ENCODE measurements at places on chromosomes 1 and 21.
A peak's percentile ranks its signal among the peaks of the same experiment; 100 is the strongest.

GRCh38 chr1:234967121-234967520, 161.5 kb downstream of the TOMM20 start:
- DNase-seq, result no peak

DNA sequence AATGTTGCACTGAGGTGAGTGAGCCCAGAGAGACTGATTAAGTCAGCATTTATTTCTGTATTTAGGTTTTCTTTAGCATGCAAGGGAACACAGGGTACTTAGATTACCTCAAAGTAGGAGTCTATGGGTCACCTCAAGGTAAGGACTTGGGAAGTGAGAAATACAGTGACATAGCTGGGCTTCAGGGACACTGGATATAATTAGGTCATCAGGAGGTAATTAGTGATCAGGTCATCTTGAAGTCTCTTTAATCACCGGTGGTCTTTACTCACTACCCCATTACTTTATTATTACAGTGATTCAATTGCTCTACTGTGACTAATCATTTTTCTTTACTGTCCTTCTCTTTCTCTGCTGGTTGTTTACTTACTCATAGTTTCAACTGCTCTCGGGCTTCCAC, 59.9 kb upstream of the KCNK1 start:
- DNase-seq, result no peak

DNA sequence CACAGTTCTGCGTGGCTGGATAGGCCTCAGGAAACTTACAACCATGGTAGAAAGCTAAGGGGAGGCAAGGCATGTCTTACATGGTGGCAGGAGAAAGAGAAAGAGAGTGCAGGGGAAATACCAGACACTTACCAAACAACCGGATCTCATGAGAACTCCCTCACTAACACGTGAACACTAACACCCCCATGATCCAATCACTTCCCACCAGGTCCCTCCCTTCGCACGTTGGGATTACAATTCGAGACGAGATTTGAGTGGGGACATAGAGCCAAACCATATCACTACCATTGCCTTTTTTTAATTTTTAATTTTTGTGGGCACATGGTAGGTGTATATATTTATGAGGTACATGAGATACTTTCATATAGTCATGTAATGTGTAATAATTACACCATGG, 23.8 kb upstream of the PPP1R8 start:
- no peak for DNase-seq

- peak; percentile 51 for DNase-seq
Measured at GRCh38 chr21:43362321-43362791, 64.6 kb downstream of the SIK1 start.

DNA sequence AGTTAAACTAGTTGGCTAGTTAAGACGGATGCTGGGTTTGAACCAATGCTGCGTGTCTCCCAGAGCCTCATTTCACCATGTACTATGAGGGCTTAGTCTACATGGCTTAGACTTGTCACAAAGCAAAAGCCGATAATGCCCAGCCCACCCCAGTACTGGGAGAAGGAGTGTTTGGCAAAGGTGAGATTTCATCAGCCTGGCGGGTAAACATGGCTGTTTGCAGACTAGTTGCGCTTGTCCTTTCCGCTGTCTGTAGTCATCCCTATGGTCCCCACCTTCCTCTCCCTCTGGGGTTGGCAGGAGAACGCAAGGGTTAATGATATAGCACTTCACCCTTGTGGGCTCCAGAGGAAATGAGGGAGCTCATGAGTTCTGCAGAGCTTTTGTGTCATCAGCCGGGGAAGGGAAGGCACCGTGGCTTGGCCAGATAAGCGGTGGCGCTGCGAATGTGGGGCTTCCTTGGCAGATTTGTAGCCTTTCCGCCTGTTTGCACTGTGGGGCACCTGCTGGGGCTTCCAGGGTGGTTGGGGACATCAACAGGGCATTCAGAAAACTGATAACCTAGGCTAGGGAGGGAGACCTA, 29.2 kb downstream of the SOX13 start:
- DNase-seq, result no peak

DNA sequence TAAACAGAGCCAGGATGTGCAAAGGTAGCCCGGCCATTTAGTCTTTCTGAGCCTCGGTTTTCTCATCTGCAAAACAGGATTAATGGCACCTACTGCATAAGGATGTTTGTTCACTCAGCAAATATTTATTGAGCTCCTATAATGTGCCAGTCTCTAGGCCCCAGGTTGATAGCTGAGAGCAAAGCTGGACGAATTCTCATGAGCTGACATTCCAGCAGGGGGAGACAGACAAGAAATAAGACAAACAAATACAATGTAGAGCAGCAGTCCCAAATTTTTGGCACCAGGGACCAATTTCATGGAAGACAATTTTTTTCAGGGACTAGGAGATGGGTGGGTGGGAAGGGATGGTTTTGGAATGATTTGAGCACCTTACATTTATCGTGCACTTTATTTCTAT, 74.3 kb upstream of the PAX7 start:
- DNase-seq, result no peak

DNA sequence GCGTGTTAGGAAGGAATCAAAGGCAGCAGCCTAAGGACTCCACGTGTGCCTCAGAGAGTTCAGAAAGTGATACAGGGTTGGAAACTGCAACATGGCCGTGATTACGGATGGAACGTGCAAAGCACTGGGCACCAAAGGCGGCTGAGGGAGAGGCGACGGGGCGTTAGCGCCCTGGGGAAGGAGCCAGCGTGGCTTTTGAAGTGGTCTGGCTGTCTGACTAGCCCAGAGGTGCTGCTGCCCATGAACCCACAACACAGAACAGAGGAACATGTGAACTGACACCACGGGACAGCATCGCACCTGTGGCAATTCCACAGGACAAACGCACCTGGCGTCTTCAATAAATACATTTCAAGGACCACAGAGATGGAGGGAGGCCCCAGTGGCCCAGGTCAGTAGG, 18.0 kb upstream of the TMEM52 start:
- no peak for DNase-seq

GRCh38 chr21:30831194-30831765, 1.7 kb upstream of the KRTAP7-1 start:
- DNase-seq, result peak; percentile 22

DNA sequence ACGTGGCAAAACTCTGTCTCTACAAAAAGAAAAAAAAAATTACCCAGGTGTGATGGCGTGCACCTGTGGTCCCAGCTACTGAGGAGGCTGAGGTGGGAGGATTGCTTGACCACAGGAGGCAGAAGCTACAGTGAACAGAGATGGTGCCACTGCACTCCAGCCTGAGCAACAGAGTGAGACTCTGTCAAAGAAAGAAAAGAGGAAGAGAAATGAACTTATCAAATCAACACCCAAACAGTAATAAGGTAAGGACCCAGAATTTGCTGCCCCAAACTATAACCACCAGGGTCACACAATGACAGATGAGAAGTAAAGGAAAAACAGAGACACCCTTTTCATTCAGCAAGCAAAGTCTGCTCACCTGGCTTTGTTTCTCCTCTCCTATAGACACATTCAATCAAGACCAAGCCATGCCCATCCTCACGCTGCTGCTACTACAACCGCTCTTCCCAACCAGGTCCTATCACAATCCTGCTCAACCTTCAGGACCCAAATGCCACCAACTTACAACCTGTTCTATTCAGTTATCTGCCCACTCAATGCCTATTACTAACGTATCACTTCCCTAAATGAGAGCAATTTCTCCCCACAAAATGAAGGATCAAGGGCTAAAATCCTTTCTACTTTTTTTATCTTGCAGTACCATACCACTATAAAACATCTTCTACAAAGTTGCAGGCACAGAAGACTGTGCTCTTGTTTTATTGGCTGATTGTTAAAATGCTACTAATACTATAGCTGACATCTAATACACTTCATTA, 183.5 kb downstream of the RERE start:
- DNase-seq, result no peak

DNA sequence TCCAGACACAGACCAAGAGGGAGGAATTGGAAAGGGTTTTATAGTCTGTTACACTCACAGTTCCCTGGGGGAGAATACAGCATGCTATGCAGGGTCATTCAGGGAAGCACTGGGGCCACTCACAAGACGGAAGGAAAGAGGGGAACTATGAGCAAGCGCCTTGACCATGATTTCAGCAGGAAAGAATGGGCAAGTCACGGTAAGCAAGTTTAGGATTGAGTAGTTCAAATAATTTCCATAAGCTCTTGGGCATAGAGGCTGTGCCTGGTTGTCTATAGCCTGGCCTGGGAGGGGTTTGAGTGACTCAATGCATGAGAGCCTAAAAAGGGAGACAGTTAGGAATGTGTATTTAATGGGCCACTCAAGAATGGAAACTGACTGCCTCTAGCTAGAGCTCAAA, 176.7 kb downstream of the TTLL7 start:
- no peak for DNase-seq

DNA sequence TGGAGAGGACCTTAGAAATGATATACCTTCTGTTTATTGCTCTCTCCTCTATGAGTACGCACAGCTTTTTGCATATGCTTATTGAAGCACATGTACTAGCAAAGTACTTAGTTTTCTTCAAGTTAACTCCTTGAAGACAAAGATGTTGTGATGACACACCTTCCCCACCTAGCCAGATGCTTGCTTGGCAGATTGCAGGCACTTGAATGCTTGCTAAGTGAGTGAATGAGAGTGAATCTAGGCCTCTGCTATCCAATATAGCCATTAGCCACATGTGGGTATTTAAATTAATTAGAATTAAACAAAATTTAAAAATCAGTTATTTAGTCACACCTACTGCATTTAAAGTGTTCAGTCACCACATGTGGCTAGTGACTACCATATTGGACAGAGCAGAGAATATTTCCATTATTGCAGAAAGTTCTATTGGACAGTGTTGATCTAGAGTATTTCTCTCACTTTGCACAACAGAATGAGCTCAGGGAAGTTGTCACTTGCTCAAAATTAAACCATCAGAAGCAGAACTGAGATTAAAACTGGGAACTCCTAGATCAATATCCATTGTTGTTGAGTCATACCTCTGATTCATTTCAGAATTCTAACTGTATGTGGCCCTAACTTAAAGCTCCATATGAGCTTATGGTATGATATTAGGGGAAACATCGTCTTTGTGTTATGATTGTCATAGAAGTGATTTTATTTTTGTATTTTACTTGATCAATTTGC, 8.6 kb upstream of the EEIG2 start:
- DNase-seq, result no peak

- no peak for DNase-seq
Measured at GRCh38 chr1:53549287-53549686, 90.1 kb downstream of the DMRTB1 start.

DNA sequence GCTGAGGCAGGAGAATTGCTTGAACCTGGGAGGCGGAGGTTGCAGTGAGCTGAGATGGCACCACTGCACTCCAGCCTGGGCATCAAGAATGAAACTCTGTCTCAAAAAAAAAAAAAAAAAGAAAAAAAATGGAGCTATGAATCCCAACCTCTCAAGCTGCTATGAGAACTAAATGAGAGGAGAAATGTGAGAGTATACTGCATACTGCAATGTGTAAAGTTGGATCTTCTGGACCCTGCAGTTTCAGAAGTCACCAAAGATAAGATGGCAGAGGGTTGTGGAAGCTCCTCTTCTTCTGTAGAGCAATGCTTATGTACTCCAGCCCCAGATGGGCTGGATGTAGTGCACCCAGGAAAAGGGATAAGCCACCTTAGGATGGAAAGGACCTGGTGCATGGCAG, 55.6 kb downstream of the PLXNA2 start:
- no peak for DNase-seq

DNA sequence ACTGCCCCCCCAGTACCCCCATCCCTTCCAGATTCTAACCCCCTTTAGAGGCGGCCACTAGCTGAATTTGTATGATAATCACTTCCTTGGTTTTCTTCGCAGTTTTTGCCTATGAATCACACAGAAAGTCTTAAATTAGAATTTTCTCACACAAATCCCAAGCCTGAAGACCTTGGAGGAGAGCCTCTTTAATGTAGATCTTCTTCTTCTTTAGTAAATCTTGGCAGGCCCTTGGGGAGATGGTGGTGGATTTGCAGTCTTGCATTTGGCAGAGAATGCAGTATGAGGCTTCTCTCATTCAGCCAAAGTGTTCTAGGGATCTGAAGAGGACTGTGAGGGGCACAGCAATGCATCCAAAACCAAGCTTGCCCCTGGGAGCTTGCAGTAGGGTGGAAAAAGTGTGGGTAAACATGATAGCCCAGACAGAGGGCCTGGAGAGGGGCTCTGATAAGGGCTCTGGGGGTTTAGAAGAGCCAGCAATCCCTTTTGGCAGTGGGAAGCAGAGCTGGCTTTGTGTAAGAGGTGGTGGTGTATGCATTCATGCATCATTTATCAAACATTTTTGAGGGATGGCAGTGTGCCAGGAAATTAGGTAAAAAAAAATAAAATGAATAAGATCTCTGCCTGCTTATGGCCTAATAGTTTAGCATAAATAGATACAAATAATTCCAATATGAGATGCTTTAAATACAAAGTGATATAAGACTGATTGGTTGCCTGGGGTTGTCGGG, 7.7 kb upstream of the CDC42 start:
- no peak for DNase-seq

- no peak for DNase-seq
Measured at GRCh38 chr21:18058731-18059398, 185.8 kb upstream of the CHODL start.

DNA sequence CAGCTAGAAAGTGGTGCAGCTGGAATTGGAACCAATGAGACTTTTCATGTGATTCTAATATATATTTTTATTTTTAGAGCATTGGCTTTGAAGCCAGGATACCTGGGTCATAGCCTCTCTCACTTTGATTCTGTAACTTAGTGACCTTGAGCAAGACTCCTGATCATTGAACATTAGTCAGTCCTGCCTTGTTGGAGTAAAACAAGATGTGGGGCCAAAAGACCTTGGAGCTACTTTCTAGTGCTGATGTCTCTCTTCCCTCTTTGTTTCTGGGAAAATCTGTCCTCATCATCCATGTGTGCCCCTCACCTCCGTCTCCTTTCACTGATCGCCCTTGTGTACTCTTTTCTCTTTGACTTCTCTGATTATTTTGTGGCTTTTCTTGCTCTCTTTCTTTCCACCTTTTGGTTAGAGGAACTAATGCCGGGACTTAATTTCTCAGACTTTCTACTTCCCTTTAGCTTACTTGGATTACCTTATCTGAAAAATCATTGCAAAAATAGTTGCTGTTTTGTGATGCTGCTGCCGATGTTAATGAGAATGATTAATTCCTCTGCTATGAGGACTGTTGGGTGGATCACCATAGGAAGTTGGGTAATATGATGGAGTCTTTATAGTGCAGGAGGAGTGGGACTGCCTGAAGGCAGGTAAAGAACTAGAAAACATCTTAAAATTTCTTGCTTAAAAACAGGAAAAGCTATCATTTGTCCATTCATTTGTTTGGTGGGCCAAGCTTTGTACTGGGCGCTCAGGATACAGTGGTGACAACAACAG, 72.0 kb downstream of the NOS1AP start:
- DNase-seq, result no peak

DNA sequence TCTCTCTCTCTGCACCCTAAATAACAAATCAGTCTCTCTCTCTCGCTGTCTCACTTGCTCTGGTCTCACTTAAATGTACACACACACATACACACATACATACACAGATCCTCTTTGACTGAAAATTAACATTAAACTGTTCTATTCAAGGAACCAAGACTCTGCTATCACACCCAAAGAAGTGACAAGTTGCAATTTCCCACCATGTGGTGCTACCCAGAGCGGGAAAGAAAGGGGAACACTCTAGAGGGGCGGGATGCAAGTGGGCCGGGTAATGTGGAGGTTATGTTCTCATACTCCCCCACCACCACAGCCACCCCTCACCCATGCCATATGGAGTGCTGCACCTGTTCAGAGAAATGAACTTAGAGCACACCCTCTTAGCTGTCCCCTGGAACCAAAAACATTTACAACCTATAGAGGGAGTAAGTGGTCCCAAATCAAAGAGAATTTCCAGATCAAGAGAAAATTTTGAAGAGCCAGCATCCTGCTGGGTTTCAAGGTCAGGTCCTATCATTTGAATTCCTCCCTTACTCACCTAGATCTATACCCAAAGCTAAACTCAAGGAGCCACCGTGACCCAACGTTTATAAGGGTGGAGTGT, 319.4 kb downstream of the BRINP2 start:
- no peak for DNase-seq

GRCh38 chr1:208278638-208279037, 34.5 kb upstream of the PLXNA2 start:
- no peak for DNase-seq

Measured in activated T-cell treated with anti-CD3 and anti-CD28 coated beads for 24 hours (primary cell).